Transverse colon (tissue), 4 donors: ENCODE measurements at places on chromosomes 16 and 17.

- DNase-seq = no peak
Measured at GRCh38 chr16:51755039-51755501, 604.0 kb upstream of the SALL1 start.

GRCh38 chr17:3961564-3962047 lies 2.6 kb downstream of the ATP2A3 start:
- DNase-seq = peak; percentile 81

DNA sequence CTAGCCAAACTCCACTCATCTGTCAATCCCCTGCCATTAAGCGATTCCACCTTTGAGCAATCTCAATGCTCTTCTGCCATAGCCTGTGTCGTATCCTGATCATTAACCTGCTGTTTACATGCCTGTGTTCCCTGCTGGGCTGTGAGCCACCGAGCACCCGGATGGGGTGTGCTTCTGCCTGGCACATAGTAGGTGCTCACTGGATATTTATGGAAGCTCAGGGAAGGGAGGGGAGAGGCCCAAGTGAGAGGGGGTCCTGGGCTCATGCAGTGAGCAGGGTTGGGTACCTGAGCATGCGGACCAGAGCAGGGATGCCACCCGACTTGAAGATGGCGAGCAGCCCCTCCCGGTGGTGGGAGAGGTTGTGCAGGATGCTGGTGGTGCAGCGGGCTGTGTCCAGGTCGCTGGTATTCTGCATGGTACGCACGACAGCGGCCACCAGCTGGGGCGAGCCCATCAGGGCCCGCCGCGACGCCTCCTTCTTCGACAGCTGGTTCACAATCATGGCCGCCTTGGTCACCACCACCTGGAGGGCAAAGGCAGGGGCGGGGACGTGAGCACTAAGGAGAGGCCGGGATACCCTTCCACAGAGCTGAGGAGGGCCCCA lies 17.7 kb downstream of the JUP start:
- DNase-seq = no peak

DNA sequence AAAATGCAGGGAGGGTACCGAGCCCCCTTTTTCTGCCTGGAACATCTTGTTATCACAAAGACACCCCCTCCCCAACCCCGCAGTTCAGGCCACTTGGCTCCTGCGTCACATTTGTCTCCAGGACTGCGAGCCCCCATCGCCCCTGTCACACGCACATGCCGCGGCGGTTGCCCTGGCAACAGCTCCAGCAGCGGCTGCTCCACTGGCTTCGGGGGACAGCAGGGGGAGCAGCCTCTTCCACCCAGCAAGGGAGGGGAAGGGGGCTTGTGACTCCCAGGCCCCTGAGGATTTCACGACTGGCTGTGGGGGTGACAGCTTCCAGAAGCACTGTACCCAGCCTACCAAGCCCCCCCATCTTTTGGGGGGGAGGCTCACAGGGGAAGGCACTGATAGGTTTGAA lies 2.6 kb downstream of the BAIAP3 start:
- no peak for DNase-seq

- no peak for DNase-seq
Measured at GRCh38 chr16:86567701-86568581, 1.3 kb downstream of the FOXC2 start.

DNA sequence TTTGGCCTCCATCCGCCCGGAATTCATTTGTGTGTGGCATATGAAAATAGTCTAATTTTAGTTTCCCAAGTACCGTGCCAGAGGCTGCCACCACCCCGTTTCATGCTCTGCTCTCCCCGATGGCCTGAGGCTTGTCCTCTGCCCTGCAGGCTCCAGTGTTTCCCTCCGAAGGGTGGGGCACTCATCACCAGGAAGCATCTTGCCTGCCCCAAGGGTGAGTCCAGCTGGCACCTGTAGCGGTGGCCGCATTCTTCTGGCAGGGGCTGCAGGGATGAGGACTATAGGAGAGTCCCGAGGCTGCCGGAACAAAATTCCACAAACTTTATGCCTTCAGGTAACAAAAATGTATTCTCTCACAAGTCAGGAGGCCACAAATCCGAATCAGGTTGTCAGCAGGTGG lies 23.1 kb upstream of the CMIP start:
- DNase-seq = no peak

- DNase-seq = no peak
Measured at GRCh38 chr16:49347476-49347875, 26.1 kb upstream of the C16orf78 start.

DNA sequence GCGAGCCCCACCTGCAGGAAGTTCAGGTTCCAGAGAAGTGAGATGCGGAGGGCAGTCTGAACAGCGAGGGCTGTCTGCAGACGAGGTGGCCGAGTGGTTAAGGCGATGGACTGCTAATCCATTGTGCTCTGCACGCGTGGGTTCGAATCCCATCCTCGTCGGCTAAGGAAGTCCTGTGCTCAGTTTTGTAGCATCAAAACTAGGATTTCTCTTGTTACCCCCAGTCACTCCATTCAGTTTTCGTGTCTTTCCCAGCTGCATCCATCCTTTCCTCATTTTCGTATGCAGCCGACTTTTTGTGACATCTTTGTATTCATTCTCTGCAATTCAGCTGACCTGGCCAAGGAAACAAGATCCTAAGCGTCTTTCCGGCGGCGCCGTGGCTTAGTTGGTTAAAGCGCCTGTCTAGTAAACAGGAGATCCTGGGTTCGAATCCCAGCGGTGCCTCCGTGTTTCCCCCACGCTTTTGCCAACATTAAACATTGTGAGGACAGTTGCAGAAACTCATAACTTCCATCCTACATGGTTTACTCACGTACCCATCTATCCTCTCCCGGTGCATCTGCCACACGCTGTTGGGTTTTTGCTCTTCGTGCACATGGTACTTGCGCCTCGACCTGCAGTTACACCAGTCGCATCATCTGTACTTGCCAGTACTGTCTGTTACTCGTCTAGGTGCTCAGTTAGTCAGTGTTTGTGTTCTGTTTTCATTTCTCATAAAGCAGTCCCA lies 3.0 kb downstream of the BORCS6 start:
- peak; percentile 96 for DNase-seq

DNA sequence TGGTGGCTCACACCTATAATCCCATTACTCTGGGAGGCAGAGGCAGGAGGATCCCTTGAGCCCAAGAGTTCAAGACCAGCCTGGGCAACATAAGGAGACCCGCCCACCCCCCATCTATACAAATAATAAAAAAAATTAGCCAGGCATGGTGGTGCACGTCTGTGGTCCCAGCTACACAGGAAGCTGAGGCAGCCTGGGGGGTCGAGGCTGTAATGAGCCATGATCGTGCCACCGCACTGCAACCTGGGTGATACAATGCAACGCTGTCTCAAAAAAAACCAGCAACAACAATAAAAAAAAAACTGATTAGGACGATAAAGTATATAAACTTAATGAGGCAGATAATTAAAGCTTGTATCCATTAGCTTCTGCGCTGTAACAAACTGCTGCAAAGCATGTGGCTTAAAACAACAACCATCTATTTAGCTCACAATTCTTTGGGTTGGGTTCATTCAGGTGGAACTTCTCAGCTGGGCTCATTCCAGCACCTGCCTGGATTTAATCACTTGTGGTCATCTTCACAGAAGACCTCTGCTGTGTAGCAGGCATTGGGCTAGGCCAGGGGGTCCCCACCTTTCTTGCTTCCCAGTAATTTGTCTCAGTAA lies 45.8 kb downstream of the LCMT1 start:
- DNase-seq = no peak

DNA sequence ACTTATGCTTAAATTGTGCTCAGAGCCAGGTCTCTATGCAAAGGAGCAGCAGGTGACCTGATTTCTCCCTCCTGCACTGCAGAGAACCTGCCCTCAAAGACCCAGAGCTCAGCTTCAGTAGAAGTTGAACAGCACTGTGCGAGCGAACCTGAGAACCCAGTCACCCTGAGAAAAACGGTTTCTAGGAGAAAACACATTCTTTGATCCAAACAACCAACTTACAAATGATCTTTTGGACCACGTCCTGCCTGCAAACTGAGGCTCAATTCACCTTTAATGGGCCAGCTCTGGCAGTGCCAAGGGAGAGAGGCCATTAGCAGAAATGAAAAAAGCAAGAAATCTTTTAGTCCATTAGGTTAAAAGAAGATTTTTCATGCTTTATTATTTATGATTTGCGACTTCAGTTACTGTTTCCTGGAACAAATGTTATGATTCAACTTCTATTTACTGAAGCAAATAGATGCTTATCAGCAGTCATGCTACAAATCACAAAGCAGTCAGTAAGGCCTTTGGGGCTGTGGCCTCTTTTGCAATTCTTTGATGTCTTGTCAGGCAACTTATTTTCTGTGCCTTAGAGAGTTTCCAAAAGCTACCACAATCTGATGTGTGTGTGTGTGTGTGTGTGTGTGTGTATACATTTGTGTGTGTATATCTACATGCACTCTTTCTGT lies 65.7 kb upstream of the LRRC37A3 start:
- peak; percentile 29 for DNase-seq

GRCh38 chr16:11047057-11047456 lies 102.7 kb downstream of the CLEC16A start:
- DNase-seq = no peak

GRCh38 chr17:9009737-9010136 lies 11.6 kb upstream of the NTN1 start:
- no peak for DNase-seq

DNA sequence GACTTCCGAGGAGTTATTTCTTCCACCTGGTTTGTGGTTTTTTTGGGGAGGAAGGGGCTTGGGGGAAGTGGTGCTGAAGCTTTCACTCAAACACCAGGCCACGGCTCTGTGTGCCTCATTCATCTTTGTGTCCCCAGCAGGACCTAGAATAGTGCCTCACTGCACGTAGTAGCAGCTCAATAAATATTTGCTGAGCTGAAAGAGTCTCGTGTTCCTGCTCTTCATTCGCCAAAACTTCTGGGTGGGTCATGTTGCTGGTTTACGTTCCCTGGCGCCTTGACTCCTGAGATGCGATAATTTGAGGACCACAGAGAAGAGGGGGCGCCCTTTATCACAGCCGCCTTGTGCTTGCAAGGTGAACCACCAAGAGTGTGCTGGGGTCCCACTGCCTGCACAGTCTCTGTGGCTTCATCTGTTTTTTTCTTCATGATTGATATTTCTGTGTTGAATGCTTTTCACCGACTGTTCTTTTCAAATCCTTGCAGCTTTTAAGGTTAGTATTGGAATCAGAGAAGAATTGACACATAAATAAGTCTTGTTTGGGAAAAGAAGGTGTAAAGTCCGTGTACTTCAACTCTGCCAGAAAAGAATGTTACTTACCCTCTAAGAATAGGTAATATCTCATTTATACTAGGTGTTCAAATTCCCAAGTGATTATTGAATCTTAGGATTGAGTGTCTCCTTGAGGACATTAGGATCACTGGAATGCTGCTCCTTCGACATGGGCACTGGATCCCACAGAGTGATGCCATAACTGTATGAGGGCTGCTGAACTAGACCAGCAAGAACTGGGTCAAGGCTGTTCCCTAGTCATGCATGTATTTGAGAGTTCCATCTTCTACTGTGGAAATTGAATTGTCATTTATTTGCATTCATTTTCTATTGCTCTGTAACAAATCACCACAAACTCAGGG lies 92.7 kb upstream of the CLEC18A start:
- DNase-seq = no peak

- DNase-seq = no peak
Measured at GRCh38 chr17:39213852-39214251, 11.9 kb downstream of the STAC2 start.

- peak; percentile 81 for DNase-seq
Measured at GRCh38 chr17:63476854-63477479, at the start of gene ACE. ACE (plus strand) TSS chr17:63477061; CDS start chr17:63477095, 34 bp downstream.

DNA sequence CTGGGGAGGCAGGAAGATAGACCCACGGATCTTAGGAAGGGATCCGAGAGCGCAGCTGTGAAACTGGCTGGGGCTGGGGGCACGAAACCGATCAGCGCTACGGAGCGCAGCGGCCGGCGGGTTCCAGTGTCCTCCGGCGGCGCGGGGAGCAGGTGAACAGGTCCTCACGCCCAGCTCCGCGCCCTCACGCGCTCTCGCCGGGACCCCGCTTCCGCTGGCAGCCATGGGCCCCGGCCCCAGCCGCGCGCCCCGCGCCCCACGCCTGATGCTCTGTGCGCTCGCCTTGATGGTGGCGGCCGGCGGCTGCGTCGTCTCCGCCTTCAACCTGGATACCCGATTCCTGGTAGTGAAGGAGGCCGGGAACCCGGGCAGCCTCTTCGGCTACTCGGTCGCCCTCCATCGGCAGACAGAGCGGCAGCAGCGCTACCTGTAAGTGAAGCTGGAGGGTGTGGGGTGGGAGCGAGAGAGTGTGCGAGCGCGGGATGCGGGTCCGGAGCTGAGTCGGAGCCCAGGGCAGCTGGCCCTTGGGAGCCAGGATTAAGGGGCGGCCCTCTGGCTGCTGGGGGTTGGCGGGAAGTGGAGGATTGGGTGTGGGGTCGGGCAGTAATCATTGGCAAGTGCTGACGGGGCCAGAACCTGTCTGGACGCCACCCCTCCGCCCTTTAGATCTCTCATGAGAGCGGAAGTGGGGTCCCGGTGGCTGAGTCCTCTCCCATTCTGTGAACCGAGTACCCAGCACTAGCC lies 479 bp downstream of the ITGA3 start:
- DNase-seq = peak; percentile 71

- no peak for DNase-seq
Measured at GRCh38 chr16:3548445-3548844, 28.8 kb downstream of the NLRC3 start.

- DNase-seq = peak; percentile 30
Measured at GRCh38 chr17:7552621-7553051, 3.8 kb downstream of the TNFSF12 start.

DNA sequence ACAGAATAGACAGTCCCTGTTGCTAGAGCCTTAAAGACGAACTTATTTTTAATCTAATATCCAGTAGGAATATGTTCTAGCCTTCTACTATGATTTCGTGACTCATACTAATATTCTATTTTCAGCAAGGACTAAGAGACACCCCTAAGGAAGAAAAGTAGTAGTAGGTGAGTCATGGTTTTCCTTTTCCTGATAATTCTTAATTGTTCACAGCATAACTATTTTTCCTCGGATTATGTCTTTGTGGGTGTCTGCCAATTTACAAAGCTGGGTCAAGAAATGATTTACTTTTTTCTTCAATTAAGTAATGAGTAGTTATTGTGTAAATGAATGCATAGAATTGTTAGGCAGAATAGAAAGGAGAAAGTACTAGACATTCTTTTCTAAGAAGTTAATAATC lies 292.2 kb downstream of the TOX3 start:
- DNase-seq = no peak

DNA sequence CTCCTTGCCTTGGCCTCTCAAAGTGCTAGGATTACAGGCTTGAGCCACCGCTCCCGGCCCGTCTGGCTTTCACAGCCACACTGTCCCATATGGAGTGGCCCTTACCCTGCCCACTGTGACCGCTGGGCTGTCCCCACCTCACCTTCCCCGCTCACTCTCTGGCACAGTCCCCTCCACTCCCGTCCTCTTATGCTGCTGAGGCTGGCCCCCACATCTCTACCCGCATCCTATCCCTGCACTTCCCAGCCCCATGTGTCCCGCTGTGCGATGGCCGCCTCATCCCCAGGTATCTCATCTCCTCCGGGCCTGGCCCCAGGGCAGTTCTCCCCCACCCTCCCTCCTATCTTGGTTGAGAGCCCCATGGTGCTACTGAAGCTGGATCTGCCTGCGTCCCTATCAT lies 93.2 kb downstream of the PGS1 start:
- no peak for DNase-seq

GRCh38 chr17:78704594-78704993 lies 77.5 kb downstream of the CYTH1 start:
- DNase-seq = no peak

- no peak for DNase-seq
Measured at GRCh38 chr17:49180998-49181635, 29.3 kb downstream of the GNGT2 start.

- no peak for DNase-seq
Measured at GRCh38 chr16:30152517-30152916, 29.5 kb upstream of the MAPK3 start.
